ENCODE measurements at places on chromosomes 12 and 14.
A peak's percentile ranks its signal among the peaks of the same experiment; 100 is the strongest.

- peak; percentile 48 for DNase-seq
Observed at GRCh38 chr12:75658901-75659823, 147.8 kb upstream of the KRR1 start.

DNA sequence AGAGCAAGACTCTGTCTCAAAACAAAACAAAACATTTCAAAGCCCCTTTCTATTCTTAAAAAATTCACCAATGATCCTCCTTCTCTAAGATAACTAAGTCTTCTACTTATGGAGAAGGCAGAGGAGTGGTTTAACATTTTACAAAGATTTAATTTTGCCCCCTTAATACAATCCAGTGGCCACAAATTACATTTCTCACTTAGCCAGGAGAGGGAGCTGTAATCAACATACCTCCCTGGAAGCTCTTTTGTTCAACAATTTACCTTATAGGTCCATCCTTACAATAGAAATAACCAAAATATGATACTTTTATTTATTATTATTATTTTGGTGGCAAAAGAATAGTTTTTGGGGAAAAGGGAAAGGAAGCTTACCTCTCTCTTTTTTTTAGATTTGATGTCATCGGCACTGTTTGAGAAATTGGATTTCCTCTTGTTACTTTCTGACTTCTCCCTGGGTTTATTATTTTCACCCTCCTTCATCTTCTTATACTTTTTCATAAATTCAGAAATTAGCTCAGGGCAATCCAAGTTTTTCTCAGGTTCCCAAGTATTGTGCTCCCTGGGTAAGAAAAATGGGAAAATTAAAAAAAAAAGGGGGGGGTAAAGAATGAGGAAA is 28.1 kb downstream of the CBX5 start:
- no peak for DNase-seq

DNA sequence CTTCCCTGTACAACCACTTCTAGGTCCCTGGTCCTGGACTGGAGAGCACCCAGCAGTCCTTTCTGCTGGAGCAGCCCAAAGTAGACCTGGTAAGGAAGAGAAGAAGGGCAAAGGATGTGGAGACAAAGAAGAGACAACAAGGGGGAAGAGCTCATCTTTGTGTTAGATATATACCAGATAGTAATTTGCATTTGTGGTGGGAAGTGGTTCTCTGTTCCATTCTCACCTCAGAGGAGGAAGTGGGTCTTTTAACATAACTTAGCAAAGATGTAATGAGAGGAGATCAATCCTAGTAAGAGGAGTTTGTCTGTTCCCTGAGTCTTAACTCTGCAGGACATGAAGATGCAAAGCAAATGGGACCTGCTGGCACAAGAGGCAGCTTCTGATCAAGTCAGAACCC is 8.0 kb downstream of the CCDC198 start:
- DNase-seq = no peak

DNA sequence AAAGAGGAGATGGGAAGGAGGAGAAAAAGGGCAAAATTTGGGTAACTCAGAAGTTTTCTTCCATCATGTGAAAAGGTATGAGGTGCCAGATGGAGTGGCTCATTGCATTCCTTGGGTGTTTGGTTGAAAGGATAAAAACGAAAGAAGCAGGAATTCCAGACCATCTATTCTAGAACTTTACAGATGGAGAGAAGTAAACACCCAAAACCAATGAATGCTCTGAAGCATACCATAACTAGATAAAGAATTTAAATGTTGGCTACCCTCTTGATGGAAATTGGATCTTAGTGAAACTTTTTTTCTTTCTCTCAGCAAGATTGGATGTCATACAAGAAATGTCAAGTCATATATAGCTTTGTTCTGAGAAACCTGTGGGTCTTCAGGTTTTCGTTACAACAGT is 175.6 kb upstream of the FAR2 start:
- DNase-seq = no peak

DNA sequence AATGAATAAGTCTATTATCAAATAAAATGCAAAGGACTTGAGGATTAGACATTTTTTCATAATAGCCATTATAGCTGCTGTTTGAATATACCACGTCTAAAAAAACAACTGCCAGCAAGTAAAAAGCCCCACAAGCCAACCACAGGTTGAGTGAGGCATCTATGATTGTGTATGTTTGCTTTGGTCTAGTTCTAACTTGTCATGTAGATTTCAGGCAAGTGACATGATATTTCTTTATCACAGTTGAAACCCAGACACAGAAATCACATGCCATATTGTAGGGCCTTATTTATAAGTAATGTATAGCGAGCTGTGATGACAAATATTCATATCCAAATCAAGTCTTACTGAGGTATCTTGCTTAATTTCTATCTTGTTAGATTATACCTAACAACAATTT is 225.8 kb downstream of the EMP1 start:
- no peak for DNase-seq

DNA sequence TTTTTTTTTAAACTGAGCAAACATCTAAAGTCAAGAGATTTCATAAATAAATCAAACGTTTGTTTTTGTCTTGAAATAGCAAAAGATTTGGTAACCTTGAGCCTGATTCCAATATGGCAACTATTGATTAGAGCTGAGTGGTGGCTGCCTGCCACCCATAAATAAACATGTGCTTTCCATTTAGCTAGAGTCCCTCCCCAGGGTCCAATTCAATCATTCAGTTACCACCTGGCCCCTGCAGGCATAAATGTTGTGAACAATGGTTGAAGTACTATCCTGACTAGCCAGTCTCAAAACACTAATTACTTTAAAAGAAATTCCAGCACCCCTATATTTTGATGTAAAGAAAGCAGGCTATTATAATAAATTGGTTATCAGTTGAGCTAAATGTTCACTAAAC is 129.7 kb upstream of the GRIP1 start:
- DNase-seq = no peak

GRCh38 chr14:47009615-47010014 is 358.0 kb upstream of the RPL10L start:
- no peak for DNase-seq

GRCh38 chr12:125183187-125184067 is 118.2 kb downstream of the AACS start:
- peak; percentile 47 for DNase-seq

GRCh38 chr12:110874781-110875180 is 28.0 kb downstream of the CCDC63 start:
- no peak for DNase-seq
